Smooth muscle cell of the brain vasculature (primary cell): ENCODE measurements at places on chromosomes 6 and 20.

- no peak for DNase-seq
Observed at GRCh38 chr6:111551521-111552231, 54.0 kb downstream of the TRAF3IP2 start.

DNA sequence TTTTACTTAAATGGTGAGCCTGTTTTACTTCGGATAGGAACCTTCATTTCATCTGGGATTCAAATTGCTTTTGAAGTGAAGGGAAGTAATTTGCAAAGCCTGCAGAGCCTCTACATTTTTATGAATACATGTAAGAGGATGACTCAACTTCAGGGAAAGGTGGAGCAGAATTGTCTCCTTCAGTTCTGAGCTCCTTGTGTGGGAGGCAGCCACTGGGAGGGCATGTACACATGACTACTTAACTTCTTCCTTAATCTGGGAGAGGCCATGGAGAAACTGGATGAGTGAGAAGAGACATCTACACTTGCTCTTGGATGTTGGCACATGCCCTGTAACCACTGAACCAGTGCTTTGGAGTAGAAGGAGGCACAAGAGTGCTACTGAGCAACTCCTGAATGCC is 145.1 kb upstream of the NRSN1 start:
- no peak for DNase-seq

- DNase-seq: no peak
Observed at GRCh38 chr6:159935633-159936032, 33.2 kb upstream of the IGF2R start.

DNA sequence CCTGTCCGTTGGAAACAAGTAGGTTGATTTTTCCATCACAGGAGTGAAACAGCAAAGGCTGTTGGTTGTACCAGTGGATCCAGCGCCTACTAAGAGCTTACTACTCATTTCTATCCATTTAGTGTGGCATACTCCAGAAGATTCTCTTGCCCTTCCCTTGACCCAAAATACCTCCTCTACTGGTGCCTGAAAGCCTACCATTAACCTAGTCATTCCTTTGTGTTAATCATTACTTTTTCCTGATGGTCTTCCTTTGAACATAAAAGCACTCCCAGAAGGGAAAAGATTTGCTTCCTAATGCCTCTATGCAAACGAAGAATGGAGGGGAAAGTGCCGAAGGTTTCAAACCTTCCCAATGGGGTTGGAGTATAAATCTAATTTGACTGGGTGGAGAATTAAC is 123.3 kb downstream of the QRSL1 start:
- no peak for DNase-seq

DNA sequence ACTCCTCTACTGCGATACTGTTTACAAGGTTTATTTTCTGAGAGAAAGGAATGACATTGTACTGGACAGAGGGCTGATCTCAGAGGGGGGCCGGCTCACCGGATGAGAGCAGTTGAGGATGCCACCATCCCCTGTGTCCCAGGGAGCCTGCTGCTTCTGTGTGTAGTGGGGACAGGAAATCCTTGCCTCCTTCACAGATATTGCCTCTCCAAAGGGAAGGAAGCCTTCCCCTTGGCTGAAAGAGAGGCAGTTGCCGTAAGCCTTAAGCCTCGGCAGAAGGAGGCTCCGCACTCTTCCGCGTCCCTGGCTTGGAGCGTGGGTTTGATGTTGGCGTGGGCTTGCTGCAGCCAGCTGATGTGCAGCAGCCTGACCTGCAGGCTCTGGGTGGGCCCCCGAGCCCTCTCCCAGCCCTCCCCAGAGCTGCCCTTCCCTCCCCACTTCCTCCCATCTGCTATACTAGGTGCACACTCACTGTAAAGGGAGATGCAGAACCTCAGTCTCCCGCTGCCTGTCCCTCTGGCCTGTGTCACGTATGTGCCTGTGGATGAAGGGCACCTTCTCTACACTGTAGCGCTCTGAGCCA is 45.7 kb upstream of the RPS6KA2 start:
- DNase-seq: no peak

DNA sequence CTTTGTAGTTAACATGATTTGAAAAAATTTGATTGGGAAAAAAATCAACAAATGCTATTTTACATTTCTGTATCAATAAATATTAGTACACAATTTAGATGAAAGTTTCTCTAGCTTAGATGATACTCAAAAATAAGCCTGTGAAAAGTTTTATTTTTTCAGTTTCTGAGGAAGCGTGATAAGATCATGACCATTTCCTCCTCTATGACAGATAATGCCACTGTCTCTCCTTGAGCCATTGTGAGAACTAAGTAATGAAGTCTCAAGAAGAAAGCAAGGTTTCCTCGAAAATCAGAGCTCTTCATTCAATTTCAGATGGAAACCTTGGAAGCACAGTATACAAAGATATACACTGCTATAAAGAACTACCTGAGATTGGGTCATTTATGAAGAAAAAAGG is 395.0 kb downstream of the HDGFL1 start:
- DNase-seq: no peak

GRCh38 chr20:50115041-50115512 is 2.1 kb upstream of the UBE2V1 start:
- no peak for DNase-seq

DNA sequence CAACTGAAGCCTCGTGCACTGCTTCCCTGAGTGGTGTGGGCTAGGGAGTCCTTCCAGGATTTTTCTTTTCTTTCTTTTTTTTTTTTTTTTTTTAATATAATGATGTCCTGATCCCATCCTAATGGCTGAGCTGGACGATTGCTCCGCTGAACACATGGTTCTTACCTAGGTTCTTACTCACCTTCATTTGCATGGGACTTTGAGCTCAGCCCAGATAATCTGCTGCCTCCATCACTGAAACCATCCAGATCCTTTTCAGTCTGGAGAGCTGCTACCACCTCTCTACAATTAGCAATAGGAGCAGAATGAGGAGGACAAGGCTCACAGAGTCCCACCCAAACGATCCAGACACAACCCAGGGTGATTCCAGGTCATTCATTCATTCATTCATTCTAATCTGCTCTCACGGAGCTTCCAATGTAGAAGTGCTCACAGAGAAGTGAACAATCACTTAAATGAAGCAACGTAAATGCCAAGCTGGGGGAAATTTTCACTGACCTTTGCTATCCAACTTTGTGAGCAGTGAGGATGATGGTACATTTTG is 246.3 kb upstream of the RREB1 start:
- DNase-seq: no peak
